ENCODE measurements at places on chromosomes 2 and 18.

GRCh38 chr18:42792731-42793130, 322.8 kb downstream of the RIT2 start:
- DNase-seq: no peak

DNA sequence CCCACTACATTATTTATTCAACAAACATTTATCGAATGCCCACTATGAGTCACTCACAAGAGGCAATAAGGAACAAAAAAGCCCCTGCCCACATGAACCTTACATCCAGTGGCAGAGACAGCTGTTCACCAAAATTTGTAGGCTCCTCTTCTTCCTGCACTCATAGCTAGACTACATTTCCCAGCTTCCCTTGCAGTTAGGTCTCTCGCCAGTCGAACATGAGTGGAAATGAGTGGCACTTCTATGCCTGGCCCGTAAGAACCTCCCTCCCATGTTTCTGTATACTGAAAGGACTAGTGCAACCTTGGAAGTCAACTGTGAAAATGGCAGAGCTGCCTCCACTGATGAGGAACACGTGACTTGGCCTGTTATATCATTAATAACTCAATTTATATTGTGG, 19.4 kb upstream of the NCOA1 start:
- DNase-seq: no peak

DNA sequence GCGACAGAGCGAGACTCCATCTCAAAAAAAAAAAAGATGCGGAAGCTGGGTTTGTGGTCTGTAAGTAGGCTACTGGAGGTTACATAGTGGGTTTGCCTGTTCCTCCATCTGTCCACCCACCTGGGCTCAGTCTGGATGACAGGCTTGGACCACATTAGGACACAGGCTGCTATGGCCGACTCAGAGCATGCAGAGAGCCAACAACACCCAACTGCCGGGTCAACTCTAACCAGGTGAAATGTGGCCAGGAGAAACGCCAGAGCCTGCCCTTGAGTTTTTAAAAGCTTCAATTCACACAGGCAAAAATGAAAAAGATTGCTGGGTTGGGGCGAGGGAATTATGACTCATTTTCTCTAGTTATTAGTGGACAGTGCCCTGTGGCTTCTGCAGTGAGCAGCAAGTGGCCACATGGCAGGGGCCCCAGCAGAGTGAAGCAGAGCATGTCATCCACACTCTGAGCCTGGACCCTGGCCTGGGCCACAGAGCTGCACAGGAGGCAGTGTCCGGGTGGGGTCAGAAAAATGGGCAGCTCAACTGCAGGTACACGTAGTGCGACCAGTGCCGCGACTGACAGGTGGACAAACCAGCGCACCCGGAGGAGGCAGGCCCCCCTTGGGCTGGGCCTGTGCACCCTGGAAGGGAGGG, 67.4 kb downstream of the BIN1 start:
- no peak for DNase-seq

DNA sequence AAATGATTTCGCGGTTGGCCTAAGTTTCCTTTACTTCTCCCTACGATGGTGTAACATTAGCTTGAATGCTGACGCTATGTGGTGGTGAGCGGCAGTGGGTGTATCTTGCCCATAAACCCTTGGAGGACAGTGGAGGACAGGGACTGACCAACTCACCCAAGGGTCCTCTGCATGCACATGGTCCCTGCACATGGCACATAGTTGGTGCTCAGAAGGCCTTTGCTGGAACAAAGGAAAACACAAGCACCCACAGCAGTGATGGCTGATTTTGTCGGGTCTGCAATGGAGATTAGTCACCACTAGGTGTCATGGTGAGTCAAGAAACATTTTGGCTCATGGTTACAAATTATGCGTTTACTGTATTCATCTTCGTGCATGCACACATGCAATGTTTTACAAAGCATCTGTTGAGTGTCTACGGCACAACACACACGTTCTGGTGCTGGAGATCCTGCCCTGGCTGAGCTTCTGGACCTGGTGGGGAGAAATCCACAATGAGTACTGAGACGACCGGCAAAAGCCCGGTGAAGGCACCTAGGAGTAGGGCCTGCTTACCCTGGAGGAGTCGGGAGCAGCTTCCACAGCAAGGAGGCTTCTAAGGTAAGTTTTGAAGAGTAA, 44.0 kb downstream of the PDCL3 start:
- DNase-seq: no peak

- no peak for DNase-seq
These were observed 1.8 kb downstream of the DYSF start for GRCh38 chr2:71455011-71455740.

Data from effector memory CD4-positive, alpha-beta T cell (primary cell).